ENCODE measurements at places on chromosomes 2 and 18.
A peak's percentile ranks its signal among the peaks of the same experiment; 100 is the strongest.

DNA sequence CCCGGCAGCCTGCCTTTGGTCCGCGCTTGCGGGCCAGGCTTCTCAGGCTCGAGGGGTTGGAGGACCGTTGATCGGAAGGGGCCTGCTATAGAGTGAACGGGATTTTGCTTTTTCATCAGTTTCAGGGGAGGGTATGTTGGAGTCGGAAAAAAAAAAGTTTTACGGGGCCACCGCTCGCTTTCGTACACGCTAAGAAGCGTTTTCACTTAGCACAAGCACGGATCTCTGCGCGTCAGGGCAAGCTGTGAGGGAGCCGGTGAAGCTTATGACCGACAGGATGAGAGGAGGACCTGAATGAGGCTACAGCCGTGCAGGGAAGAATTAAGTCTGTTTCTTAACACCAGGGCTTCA is 443 bp downstream of the CPSF3 start:
- peak; percentile 33 for DNase-seq

DNA sequence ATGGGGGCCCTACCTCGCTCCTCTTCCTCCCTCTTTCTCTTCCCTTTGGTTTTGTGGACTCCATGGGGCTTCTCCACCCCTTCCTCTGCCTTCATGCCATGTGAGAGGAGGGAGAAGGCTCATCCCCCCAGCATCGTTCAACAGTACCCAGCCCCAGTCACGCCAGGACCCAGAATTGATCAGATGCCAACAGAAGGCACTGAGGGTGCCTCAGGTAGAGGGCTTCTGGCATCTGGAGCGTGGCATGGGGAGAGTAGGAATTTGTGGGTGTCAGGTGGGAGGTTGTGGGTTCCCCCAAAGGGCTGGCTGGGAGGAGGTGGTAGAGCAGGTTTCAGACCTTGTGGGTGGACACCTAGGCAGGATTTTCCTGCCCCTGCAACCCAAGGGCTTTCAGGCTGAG is 122.0 kb downstream of the TWIST2 start:
- no peak for DNase-seq

GRCh38 chr2:178700136-178700535 is 107.1 kb downstream of the TTN start:
- DNase-seq = no peak

- DNase-seq = peak; percentile 52
These were observed 78.0 kb upstream of the PNPT1 start for GRCh38 chr2:55771612-55772011.

DNA sequence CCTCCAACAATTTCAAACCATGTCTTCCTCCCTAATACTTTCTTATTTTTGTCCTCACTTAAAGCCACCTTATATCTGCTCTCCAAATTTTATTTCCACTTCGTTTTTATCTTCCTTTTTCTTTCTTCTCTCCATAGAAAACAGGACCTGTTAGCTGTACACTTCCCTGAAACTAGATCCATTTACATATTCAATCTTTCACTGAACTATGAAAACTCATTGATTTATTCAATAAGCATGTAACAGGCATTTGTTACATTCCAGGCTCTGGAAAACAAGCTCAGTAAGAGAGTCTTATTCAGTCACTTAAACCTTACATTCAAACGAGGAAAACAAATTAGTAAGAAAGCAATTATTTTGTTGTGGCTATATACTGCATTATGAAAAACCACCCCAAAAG is 1225.3 kb downstream of the SUCLG1 start:
- DNase-seq = no peak

DNA sequence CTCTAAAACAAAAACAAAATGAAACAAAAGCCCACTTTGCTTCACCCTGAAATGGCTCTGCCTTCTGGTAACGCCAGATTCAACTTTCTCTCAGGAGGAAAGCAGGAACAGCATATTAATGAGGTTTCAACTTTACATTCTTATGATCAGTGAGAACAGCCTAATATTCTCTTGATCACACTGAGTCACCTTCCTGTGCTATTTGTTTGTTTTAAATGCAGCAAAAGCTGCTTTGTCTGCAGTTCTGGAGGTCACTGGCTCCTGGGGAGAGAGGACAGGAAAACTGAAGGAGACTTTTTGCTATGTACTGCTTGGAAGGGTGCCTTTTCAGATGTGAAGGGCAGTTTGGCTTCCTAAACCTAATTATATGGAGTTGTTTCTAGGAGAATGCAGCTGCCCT is 48.1 kb downstream of the MAIP1 start:
- DNase-seq = no peak

DNA sequence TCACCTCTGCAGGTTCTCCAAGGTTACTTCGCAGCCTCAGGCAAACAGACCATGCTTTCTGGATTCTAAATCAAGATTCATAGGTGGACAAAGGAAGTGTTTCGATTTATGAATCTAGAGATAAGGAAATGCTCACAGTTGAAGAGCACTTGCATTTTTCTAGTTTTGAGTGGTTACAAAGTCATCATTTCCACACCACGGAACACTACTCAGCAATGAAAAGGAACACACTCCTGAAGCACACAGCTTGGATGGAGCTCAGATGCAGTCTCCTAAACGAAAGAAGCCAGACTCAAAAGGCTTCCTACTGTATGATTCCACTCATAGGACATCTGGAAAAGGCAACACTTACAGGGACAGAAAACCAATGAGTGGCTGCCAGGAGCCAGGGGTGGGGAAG is 31.7 kb downstream of the SDC1 start:
- DNase-seq = no peak

DNA sequence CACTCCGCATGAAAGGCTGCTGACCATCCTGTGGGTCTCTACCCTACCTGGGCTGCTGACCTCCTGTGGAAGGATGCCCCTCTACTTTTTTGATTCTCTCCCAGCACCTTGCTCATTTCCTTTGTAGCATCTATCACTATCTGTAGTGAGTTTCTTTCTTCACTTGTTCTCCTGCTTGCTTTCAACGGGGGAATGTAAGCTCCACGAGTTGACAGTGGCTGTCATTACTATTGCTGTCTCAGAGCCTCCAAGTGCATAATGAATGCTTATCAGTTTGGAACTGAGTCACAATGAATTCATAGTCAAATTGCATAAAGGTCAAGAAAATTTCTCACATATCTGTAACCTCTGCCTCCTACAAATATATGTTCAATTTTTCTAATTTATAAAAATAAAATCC is 477.7 kb downstream of the PLCL1 start:
- DNase-seq = no peak

DNA sequence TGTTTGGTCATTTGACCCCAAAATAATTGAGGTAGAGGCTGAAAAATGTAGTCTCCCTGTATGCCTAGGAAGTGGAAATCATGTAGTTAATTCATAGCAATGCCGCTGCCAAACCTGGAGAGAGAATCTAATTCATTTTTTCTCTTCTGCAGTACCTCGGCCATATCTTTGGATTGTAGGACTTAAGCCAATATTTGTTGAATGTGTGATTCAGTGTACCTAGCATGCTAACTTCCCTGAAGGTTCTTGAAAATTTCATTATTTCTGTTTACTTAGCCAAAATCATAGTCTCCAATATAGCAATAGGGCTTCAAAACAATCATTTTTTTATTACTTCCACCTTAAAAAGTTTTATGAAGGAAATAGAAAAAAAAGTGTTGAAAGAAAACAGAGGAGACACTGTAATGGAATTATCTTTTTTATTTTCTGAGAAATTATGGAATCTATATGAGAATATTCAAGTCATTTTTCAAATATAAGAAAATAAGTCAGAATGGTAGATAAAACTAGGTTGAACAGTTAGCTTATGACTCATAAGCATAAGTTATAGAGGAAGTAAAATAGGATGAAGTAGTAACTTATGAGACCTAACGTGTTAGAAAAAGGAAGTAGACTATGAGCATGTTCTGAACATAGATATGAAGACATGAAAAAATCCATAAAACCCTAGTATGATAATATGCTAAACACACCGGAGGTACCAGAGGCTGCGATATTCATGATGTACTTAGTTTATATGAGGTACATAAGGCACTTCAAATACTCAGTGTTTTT is 35.2 kb upstream of the CDH19 start:
- no peak for DNase-seq

- no peak for DNase-seq
These were observed 60.4 kb downstream of the GRB14 start for GRCh38 chr2:164560902-164561301.

DNA sequence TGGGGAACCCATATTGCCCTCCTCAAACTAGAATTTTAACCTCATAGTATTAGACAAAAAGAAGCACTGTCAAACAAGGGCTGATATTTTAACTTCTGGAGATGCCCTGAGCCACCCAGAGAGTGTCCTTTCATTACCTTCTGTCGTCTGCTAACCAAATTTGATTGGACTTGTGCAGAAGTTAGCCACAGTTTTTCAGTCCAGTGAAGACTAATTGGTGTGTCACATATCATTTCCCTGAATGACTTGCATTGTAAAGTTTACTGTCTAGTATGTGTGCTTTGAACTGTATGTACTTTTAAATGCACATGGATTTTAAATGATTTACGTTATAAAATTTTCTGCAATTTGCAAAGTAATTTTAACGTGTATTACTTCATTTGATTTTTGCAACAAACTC is 646.5 kb downstream of the SATB2 start:
- no peak for DNase-seq

GRCh38 chr2:134365356-134365755 is 111.5 kb downstream of the MGAT5 start:
- DNase-seq = no peak

GRCh38 chr2:75287624-75288316 is 88.5 kb upstream of the TACR1 start:
- no peak for DNase-seq

Measured in NCI-H1694 (cell line).